NCI-H460 (cell line): ENCODE measurements at places on chromosomes 11 and 22.

- no peak for DNase-seq
Measured at GRCh38 chr11:121464352-121464946, 11.7 kb upstream of the SORL1-AS1 start.

- peak; percentile 60 for DNase-seq
Measured at GRCh38 chr11:94749369-94749768, 18.8 kb upstream of the AMOTL1 start.

DNA sequence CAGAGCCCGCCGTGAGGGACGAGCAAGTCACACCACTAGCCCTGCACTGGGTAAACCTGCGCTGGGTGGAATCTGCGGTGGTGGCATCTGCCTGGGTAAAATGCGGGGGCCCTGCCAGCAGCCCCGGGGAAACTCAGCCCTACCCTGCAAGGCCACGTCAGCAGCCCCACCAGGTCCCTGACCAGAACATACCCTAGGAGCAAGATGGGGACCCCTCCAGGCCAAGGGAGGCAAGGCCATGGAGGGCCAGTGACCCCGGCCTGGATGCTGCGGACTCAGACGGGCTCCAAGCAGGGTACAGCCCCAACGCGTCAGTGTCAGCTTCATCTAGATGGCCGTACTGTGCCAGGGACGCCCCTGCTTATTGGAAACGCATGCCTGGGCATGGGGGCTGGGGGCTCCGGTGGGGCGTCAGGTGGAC, 26.3 kb downstream of the TOLLIP start:
- DNase-seq: no peak

GRCh38 chr22:41446057-41446501, 522 bp downstream of the TOB2 start:
- no peak for DNase-seq

DNA sequence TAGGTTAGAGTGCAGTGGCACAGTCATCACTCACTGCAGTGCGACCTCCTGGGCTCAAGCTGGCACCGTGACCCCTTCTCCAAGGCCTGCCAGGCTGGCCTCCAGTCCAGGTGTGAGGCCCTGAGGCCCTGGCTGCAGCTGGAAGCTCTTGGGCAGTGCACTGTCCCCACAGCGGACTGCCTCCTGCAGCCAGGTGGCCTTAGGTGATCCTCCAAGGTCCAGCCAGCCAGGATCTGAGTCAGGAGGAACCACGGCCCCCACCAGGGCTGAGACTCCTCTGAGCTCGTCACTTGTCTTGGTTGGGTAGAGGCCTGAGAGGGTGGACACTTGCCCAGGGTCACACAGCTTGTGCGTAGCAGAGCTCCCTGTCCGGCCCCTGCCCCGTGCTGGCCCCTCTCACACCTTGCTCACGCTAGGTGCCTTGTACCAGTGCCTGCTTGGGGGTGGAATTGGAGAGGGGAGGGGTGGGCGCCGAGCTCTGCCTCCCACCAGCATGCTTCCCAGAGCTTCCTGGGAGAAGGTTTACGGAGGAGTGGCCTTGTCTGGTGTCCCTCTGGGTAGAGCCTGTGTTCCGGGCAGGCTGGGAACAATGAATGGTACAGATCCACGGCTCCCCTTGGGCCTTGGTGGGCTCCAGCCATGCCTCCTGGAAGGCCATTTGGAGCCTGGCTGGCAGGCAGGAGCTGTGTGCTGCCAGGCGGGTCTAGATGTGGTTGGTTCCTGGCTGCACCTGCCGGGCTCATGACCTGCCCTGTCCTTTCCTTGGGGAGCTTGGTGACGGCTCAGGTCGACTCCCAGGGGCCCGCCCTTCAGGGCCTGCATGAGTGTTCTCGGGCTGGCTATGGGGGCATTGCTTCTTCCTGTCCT, 20.6 kb downstream of the KCNQ1 start:
- DNase-seq: no peak

DNA sequence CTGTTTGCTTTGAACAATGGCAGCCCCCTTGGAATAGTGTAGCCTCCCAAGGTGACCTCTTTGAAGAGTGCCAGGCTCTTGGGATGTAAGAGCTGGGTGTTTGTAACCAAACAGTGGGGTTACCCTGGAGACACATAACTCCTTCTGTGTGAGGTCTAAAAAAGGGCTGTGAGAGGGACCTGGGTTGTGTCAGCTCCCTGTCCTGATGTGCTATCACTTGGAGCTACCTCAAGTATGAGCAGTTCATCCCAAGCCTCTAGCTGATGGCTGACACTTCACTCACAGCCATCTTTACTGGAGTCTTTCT, 40.2 kb downstream of the TSPAN18 start:
- DNase-seq: no peak

DNA sequence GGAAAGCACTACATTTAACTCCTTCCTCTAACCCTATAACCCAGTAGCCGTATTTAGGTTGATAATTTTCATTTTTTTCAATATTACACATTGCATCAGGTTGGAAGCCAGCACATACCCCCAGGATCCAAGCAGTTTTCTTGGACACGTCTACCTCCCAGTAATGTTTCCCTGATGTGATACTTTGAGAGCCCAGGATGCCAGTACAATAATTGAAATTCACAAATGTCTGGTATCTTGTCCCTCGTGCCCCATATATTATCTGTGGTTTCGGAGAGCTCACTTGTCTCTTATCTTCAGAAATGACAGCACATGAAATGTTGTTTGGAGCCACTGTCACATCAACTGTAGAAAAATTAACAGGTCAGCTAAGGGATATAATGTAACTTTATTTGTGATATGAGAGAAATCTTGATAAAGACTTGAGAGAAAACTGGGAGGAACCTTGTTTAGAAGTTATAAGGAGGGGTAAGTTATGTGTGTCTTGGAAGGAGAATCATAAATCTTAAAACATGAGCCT, 19.8 kb downstream of the TRIM5 start:
- no peak for DNase-seq

DNA sequence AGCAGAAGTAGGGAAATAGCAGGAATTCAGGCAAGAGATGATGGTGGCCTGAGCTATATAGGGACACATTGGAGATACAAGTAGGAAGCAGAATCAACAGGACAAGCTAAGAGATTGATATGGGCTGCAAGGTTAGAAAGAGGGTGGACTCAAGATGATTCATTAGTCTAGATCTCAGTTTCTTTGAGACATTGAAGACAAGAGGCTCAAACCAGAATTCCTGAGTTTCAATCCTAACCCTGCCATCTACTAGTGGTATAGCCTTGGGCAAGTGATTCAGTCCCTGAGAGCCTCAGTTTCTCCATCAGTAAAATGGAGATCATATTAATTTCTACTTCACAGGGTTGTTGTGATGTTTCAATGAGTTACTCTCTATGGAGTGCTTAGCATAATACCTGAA, 53.1 kb upstream of the NAV2 start:
- DNase-seq: no peak
